ENCODE measurements at places on chromosomes 7 and 10. TPM values are rescaled to one million over a fixed set of nuclear protein-coding genes. Genes with fewer than 3 reads are reported as not detected.

GRCh38 chr10:8242295-8242872 is 187.9 kb downstream of the GATA3 start:
- DNase-seq, result no peak

- no peak for DNase-seq
These were observed 8.8 kb downstream of the TMEM120A start for GRCh38 chr7:75985518-75986146.

DNA sequence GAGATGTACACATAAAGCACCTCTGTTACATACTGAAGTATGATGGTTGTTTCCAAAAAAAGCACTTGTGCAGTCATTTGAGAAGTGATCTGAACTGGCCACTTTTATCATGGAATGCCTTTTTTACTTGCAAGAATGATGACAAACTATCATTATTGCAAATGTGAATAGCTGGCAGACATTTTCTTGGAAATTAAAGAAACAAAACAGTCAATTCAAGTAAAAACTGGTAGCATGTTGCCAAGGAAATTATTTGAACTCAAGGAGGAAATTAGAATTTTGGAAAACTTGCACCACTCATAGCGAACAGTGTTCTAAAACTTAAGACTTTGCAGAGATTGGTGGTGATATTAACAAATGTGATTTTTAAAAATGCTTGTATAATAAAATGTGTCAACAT is 6.6 kb downstream of the RHEB start:
- DNase-seq, result no peak

The GOLGA7B gene
- not detected for total RNA-seq
